HuH-7 (cell line): ENCODE measurements at places on chromosomes 11 and 22.

DNA sequence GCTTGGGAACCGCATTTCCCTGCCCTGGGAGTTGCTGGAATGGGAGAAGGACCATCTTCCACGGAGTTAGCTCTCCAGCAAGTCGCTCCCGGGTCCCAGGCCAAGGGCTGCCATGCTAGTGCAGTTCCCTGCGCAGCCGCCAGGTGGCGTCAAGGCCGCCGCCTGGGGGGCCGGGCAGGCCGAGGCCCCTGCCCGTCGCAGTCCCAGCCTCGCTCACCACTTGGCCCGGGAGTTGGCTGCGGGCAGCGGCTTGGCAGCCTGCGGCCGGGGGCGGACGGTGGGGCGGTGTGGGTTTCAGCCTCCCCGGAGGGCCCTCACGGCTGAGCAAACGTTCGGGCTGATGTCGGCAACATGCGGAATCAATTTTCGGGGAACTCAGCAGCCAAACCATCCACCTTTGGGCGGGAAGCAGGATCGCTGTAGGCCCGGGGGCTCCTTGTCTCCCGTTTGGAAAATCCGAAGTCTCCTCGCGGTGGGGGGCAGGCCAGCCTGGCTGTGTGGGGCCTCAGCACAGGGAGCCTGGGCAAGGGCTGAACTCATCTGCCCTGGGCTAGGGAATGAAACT is 415.1 kb downstream of the SOX6 start:
- DNase-seq: peak; percentile 80

- peak; percentile 17 for DNase-seq
Measured at GRCh38 chr11:104946907-104947306, 21.5 kb downstream of the CASP4 start.

DNA sequence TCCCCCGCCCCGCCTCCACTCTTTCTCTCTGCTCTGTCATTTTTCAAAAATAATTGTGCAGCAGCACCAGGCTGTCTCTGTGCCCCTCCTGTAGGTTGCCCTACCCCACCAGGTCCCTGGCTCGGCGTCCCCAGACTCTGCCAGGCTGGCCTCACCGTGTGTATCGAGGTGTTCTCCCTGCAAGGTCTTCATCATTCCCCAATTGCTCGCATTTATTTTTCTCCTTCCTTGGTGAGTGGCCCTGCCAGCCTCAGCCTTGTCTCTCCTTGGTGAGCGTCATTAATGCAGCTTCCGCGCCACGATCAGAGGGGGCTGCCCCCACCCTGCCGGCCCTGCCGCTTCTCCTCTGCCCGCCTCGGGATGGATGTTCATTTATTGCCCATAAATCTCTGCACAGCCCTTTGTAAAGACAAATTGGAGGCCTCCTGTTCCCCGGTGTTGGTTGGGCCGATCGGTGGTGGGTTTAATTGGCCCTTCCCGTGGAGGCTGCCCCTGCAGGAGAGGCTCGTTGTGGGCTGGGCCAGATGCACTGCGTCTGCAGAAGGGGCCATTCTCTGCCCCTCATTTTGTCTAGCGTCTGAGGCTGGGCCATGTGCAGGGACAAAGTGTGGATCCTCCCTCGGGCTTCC is 33.2 kb downstream of the RTN4R start:
- no peak for DNase-seq

GRCh38 chr22:46317646-46318045 is 17.9 kb upstream of the TRMU start:
- no peak for DNase-seq

DNA sequence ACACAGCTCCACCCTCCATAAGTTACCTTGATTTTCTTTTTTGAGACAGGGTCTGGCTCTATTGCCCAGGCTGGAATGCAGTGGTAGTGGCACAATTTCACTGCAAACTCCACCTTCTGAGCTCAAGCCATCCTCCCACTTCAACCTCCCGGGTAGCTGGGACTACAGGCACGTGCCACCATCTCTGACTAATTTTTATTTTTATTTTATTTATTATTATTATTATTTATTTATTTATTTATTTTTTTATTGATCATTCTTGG is 9.6 kb downstream of the RPS3 start:
- no peak for DNase-seq

- DNase-seq: no peak
Measured at GRCh38 chr11:70541176-70541575, 142.8 kb downstream of the CTTN start.

- no peak for DNase-seq
Measured at GRCh38 chr11:9732453-9732852, 68.6 kb downstream of the SWAP70 start.

- peak; percentile 85 for DNase-seq
Measured at GRCh38 chr22:38317122-38317994, at the start of gene CSNK1E. Gene CSNK1E (minus strand): TSS chr22:38317433. CDS start chr22:38314157, 3,276 bp downstream.
